ENCODE measurements at places on chromosomes 7 and 10.

DNA sequence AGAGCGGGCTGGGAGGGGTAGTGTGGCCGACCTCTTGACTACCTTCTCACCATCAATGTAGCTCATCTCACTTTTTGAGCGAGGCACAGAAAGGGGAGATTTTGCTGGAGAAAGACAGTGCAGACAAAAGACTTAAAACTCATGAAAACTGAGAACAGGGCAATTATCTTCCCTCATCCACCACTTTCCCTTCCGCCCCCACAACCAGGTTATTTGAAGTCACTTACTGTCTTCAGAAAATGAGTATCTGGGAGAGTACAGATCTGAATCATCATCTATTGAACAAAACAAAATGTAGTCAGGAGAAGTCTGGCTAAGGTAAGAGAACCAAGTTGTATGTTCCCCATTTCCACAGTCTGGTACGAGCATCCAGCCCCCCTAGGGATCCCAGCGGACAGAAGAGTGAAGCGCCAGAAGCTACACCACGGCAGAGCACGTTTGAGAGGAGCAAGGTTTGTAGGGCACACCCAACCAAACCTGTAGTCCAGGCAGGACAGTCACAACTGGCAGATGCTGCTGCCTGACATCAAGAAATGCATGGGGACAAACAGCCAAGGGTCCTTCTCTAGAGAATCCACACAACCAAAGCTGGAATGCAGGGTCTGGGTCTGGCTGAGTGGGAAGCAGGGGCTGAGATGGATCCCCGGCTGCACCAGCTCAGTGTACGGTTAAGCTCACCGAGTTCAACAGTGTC is 93.4 kb upstream of the PDLIM1 start:
- no peak for DNase-seq

GRCh38 chr10:42997849-42998165 is 79.1 kb upstream of the RET start:
- no peak for DNase-seq

DNA sequence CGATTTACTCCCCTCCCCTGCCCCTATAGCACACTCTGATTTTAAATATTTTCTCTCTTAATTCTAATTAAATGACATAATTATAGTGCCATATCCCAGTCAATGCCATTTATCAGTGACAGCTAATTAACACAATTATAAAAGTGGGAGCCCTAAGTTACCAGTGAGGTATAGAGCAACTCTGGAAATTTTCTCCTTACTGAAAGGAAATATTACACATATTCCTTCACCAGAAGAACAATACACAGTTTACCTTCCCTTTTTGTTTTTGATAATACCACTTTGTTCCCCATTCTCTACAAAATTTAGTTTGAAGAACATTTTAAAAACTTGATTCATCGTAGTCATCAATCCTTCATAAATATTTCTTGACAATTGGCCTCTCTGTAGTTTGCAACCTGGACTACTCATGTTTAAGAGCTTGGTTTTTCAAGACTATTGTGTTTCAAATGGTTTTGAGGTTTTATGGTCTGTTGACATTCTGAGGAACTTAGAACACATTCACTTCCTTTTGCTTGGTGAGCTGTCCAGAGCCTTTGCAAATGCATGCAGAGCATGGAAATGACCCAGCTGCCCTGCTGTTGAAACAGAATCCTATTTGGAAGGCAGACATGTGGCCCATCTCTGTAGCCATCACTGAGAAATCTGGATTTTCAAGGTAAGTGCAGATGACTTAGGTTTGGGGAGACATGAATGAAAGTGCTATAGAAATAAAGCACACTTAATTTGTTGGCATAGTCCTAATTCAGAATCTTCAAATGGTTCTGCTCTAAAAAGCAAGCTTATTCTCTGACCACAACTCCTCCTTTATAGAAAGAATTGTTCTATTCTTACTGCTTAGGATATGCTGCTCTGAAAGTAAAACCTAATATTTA is at the start of gene GPR141:
Gene GPR141 (plus strand): TSS at position 521 of the 875 bp plus-strand sequence. CDS start 56,628 bp downstream, outside the sequence.
- DNase-seq = peak; percentile 44

DNA sequence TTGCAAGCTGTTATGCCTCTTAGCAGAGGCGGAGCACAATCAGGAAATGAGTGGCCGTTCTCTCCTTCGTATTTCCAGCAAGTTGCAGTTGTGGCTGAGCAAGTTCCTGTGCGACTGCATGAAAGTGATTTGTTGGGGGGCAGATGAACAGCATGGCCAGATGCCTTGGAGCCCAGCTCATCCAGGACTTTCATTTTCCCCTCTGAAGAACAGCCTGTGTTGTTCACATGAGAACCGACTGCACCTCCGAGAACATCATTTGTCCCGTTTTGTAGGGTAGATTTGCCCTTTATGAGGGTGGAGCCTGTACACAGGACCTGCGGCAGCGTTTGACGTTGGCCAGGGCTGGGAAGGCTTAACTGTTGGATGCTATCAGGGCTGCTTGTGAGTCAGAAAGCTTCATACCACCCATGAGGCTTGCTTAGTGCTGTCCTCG is 4.4 kb downstream of the BAG3 start:
- no peak for DNase-seq

DNA sequence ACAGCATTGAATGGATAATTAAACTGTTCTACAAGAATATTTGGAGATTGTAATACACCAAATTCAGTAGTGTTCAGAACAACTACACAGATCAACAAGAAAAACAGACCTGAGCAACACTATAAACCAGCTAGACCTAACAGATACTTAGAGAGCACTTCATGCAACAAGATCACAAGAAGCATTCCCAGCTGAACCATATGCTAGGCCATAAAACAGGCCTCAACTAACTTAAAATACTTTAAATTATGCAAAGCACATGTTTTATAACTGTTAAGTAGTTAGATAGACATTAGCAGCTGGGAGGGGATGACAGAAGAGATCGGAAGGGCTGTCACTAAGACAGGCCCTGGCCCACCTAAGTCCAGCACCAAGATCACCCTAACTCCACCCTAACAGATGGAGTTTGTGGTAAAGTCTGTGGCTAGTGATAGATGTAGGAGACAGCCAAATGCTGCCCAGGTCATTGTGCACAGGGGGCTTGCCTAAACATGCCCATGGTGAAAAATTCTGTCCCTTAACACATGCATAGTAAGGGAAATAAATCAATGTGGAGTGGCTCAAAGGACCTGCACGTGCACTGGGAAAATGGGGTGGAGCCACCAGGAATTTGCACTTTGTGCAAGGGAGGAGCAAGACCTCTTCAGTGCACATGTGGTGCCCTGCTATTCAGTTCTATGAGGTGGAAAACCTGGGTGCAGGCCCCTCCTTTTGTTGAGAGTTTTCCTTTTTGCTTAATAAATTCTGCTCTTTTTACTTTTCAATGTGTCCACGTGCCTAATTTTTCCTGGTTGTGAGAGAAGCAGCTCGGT is 567.8 kb upstream of the NRG3 start:
- DNase-seq = no peak

DNA sequence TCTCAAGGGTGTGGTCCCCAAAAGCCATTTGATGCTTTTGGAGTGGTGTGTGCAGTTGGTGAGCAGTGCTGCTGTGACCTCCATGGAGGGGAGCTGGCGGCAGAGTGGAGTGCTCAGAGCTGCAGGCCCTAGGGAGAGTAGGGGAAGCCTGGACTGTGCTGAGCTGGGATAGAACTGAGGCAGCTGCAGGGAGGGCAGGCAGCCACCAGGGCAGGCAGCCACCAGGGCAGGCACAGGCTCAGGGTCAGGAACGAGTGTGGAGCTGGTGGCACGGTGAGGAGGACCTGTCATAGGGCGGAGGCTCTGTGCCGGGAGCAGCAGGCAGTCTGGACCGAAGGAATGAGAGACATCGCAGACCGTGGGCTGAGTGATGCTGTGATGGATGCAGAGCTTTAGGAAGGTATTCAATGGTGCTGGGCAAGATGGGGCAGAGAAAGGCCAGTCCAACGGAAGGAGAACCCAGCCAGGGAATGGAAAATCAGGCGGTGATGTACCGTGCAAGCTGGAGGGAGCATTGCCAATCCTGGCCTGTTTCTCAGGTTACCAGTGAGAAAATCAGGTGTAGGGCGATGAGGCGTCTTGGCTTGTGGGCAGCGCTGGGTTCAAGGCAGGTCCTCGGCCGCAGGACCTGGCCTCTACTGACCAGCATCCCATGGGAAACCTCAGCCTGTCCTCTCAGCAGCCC is 152.6 kb downstream of the CAMK1D start:
- DNase-seq = no peak

DNA sequence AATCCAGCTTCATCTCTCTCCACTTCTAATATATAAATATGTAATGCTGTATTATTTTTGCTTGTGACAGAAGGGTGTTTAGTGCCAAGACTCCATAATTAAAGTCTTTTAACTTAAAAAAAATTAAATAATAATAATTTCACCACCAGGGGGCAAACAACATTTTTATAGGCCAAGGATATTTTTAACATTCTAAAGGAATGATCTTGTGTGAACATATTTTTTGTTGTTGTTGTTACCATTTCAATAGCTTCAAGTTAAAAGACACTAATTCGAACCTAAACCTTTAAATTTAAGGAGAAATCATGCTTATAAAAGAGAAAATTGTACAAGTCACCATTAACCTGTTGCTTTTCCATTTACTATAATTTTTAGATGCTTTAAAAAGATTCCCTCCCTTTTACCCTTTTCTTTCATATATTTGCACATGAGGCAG is 7.5 kb upstream of the DNAJC1 start:
- no peak for DNase-seq

DNA sequence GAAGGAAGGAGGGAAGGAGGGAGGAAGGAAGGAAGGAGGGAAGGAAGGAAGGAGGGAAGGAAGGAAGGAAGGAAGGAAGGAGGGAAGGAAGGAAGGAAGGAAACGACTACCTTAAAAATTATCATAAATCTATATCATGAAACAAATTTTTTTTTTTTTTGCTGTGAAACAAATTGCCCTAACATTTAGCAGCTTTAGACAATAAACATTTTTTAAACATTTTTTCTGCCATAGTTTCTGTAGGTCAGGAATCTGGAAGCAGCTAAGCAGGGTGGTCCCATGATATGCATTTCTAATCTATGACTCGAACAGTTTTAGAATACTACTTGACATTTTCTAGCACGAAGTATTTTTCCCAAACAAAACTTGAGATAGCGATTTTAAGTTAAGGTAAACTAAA is 42.9 kb upstream of the TSPAN13 start:
- DNase-seq = no peak

DNA sequence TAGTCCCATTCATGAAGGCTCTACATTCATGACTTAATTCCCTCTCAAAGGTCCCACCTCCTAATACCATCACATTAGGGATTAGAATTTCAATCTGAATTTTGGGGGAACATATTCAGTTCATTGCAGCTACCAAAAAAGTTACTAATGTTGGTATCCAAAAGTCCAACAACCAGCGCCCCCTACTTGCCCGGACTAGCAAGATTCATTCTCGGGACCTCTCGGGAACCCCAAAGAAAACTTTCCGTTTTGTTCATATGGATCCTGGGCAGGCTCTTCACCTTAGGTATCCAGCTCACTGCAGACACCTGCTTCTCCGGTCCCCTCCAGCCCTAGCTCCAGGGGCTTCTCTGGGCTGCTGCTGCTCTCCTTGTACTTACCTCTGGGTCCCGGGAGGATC is 8.9 kb upstream of the GRK5 start:
- DNase-seq = no peak

- no peak for DNase-seq
Measured at GRCh38 chr7:110675383-110676103, 415.4 kb upstream of the LRRN3 start.

DNA sequence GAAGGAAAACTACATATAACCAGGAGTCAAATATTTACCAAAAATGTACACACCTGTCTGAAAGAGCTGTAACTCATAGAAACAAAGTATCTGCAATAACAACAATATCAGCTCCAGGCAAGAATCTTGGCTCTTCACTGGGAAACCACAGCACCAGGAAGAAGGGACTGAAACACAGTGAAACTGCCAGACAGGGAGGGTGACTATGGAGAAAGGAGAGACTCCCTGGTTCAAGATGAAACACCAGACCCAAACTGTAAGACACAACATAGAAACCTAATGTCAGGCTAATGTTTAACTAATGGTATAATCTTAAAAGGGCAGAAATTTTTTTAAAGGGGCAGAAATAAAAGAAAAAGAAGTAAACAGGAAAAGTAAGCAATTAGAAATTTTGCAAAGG is 11.5 kb upstream of the TAS2R39 start:
- DNase-seq = no peak
